SIG-M5 (cell line): ENCODE measurements at places on chromosomes 7 and 10.

DNA sequence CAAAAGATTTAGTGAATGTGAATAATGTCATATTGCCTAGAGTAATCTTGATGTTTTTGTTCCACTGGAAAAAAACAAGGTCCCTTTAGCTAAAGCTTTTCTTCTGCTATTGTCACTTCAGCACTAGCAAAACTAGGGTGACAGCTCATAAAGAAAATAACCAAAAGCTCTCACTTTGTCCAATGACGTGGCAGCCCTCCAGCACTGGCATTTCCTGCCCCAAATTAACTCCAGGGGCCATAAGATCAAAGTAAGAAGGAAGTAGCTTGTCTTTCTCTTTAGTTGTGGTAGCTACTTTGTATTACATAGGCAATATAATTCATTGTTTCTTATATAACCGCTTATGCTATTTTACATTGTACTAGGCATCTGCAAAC, 47.3 kb downstream of the LRRN3 start:
- no peak for DNase-seq

DNA sequence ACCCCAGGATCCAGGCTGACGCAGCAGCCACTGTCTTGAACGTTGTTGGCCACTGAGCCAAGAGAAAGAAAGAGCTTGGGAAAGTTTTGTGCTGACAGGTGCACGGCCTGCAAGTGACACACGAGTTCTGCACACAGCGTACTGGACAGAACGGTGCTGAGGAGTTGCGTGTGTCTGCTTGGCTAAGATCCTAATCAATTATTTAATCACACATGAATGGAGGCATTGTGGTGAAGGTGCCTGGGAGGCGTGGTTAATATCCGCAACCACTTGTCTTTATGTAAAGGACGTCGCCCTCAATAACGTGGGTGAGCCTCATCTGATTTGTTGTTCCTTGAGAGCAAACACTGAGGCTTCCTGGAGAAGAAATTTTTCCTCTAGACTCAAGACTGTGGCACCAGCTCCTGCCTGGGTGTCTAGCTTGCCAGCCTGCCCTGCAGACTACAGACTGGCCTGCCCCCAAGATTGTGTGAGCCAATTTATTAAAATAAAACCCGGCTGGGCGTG, 16.6 kb upstream of the GNA12 start:
- DNase-seq = no peak

- DNase-seq = no peak
Measured at GRCh38 chr7:28362182-28362581, 50.1 kb upstream of the CREB5 start.

DNA sequence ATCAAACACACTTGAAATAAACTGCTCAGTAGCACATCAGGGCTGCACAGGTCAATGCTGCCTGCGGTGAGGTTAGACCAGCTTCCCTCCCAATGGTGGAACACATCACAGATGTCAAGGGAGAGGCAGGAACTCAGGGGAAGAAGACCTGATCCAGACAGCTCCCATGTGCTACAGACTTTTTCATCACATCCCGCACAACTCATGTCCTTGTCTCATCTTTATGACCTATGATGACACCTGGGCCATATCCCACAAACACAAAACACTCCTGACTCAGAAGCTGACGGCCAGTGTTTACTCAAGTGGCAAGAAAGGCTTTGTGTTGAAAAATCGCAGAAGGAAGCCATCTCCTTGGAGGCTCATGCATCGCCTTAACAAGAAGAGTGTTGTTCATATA, 91.6 kb downstream of the HTR5A start:
- DNase-seq = no peak

DNA sequence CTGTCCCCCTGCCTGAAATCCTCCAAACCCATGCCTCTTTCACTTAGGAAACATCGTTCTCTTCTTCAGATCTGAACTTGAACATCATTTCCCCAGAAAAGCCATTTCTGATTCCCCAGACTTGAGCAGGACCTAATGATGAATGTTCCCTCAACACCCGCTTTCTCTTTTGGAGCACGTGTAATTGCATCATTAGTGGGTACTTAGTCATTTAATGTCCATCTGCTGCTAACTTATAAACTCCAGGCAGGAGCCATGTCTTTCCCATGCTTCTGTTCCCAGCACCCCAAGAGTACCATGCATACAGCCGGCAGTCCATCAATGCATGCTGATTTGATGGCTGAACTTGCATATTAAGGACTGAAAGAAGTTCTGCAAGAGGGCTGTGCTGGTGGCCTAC, 36.5 kb upstream of the ECHDC3 start:
- no peak for DNase-seq

GRCh38 chr10:47360419-47361040, 12.4 kb downstream of the RBP3 start:
- no peak for DNase-seq

DNA sequence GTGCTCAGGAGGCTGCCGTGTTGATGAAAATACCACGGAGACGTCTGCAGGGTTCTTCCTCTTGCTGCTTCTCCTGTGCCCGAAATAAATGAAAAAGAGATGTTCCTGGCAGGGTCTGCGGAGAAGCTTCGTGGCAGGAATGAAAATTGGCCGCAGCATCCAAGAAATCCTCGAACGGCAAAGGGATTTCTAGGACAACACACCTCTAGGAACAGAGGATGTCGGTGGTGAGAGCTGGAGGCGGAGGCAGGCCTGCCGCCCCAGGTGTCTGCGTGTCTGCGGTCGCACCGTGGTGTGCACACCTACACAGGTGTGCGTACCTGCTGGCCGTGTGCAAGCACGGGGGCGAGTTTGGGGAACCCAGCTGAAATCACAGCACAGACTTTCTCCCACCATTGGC, 43.4 kb downstream of the TMEM130 start:
- no peak for DNase-seq

DNA sequence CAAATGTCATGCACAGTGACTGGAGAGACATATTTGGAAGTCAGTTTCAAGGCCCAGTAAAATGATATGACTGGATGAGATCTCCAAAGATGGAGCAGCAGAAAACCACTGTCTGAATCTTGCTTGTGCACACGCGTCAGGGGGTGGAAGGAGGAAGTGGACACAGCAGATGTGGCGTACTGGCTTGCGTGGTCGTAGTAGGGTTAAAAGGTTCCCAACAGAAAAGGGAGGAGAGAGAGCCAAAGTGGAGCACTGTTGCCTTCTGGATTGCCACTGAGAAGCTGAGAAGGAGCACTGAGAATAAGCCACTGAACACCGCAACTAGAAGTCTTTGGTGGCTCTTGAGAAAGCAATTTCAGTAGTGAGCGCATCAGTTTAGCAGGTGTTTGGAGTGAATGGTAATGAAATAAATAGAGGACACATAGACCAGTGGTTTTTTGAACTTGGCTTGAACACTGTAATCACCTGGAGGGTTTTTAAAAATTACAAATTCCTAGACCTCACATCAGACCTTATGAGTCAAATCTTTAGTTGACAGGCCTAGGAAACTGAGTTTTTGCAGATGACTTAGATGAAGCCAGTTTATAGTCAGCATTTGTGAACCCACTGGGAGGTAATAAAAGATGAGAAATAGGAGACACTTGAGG, 227.3 kb downstream of the PTEN start:
- DNase-seq = no peak

DNA sequence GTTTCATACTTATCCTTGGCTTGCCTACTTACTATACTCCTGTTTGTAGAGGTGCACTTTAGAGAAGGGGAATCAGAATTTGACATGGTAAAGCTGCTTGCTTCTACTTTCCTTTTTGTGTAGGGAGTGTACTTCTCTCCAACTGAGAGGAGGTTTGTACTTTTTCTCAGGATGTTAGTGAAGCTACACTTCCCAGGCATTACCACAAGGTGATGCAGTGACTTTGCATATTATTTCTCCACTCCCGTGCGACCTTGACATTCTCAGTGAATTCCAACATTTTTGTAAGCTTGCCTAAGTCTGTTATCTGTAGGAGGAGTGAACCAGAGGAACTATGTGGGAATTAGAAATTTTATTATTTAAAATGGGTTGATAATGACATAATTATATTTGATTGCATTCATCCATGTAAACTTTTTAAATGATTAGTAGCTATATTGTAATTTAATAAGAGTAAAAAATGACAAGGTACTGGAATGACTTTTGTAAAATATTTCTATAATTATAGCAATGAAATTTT, 5.2 kb downstream of the TAX1BP1 start:
- no peak for DNase-seq

GRCh38 chr7:31416381-31416870, 75.9 kb upstream of the NEUROD6 start:
- DNase-seq = no peak
